ENCODE measurements at places on chromosomes 5 and 9.

DNA sequence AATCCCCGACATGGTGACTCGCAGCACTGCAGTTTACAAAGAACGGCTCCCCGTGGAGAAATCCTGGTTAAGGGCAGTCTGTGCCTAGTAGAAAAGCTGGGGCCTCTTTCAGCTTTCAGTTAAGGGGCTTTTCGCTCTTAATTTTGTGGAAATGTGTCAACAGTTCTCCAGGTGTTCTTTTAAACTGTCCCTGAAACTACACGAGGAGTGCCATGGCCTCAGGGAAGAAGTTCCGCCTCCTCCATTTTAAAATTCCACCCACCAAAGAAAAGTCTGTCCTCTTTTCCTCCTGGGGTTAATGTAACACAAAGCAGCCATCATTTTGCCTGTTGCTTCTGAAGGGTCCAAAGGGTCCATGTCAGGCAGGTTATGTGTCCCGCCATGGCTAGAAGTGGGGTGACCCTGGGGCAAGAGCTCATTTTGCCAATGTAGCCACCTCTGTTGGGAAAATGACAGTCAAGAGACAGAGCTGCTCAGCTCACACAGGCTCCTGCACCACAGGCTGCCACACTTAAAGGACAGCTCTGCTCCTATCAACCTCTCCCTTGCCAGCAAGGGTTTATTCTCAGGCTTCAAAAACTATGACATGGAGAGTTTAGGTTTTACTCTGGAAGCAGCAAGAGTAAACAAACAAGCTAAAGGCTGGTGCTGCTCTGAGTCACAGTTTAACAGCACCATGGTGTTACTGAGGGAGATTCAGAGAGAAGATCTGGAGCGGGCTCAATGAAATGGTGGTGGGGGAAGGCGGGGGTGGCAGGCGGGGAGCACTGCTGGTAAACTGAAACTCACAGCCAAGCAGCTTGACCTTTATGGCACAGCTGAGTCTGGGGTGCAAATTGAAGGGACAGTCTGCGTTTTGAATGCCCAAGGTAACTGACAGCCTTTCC is 3.2 kb downstream of the WHRN start:
- no peak for DNase-seq

- DNase-seq = no peak
Measured at GRCh38 chr5:122237906-122238305, 74.1 kb upstream of the SNCAIP start.

DNA sequence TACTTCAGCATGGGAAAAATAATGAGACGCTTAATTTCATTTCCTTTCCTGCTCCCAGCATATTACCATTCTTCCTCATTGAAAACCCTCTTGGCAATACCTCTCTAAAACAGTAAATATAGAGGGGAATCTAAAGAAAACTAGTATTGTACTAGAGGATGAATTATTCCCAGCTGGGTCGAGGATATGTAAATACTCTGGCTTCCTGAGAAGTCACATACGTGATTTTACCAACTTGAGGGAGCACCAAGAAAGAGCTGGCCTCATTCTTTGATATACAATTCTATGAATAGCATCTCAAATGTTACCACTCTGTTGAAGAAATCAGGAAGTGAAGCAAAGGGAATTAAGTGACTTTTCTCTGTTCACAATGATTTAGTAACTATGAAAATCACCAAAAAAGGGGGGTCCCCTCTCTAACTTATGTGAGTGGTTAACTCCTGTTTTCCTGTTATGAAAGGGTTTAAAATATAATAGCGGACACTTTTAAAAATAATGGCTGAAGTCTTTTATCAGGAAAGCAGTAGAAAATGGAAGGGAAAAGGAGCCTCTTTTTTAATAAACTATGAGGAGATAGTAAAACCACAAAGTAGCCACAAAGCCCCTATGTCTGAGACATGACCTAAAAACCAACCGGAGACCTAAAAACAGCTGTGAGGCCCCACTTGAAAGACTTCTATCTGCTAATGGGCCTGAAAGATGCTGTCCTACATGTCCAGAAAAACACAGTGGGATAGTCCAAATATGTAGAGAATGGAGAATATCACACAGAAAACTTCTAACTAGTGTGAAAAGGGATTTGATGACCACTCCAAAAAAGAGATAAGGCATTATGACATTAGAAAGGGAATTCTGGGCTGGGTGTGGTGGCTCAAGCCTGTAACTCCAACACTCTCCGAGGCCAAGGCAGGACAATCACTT is 42.6 kb downstream of the LPAR1 start:
- no peak for DNase-seq

- DNase-seq = no peak
Measured at GRCh38 chr5:159817262-159818029, 98.8 kb upstream of the ADRA1B start.

DNA sequence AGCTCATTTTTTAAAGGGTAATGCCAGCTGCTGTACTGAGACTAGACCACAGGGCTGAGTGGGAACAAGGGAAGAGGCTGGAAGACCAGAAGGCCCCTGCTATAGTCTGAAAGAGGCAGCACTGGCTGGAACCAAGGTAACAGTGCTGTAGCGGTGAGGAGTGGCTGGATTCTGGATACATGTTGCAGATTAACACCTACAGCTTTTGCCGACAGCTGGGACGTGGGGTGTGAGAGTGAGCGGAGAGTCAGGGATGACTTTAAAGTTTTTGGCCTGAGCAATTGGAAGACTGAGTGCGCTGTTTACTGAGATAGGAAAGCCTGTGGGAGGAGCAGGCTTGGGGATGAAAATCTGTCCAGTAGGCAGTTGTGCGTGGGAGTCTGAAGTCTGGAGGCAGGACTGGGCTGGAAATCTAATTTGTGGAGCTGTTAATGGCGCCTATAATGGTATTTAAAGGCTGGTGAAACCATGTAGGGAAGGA is 26.5 kb downstream of the AQP7 start:
- DNase-seq = no peak

Data from stimulated activated CD8-positive, alpha-beta memory T cell treated with anti-CD3 and anti-CD28 coated beads, Interleukin-2, amount 100 ng/mL, for 1 hour (primary cell).